ENCODE measurements at places on chromosomes 6 and 20.

GRCh38 chr6:89597988-89598387 lies 40.6 kb downstream of the LYRM2 start:
- DNase-seq = no peak

DNA sequence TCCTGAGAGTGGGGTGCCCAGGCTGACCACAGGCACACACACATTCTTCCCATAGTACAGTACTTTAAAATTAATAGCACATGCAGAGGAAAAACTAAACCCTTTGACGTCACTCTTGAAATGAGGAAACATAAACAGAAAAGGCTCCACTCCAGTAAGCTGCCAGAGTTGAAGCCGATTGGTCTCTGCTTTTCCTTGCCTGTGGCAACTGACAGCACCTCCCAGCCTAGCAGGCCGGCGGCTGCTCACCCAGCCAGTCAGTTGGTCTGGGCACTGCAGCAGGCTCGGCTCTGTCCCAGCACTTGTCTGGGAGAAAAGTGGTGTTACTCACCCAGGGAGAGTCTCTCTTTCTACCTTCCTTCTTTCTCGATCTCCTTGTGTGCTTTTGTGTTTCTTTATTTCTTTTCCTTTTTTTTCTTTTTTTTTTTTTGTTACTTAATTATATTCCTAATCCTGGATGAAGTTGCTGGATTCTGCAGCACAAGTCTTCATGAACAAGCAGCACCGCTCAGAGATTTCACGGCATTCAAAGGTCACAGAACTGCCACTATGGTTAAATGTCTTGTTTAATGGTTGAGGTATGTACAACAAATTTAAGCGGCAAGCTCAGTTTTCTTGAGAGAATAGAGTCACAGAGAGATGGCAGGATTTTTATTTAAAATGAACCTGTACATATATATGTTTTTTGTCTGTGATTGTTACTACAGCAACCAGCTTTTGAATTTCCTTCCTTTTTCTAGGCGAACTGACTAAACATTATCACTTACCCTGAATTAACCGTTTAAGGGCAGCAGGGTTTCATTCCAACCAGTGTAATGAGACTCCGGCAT lies at the start of gene PDE7B:
Gene PDE7B, plus strand, starts transcription at position 260 of the 830 bp plus-strand sequence.
- DNase-seq = peak; percentile 58

DNA sequence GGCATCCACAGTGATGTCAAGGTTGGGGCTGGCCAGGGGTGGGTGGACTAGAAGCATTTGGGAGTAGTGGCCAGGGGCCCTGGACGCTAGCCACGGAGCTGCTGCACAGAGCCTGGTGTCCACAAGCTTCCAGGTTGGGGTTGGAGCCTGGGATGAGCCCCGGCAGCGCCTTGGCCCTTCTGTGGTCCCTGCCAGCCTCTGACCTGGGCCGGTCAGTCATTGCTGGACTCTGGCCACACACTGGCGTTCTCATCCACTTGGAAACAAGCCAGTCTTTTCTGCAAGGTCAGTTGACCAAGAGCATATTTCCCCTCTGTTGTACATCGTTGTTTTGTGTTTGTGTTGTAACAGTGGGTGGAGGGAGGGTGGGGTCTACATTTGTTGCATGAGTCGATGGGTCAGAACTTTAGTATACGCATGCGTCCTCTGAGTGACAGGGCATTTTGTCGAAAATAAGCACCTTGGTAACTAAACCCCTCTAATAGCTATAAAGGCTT lies 8.4 kb downstream of the PSMA7 start:
- no peak for DNase-seq

DNA sequence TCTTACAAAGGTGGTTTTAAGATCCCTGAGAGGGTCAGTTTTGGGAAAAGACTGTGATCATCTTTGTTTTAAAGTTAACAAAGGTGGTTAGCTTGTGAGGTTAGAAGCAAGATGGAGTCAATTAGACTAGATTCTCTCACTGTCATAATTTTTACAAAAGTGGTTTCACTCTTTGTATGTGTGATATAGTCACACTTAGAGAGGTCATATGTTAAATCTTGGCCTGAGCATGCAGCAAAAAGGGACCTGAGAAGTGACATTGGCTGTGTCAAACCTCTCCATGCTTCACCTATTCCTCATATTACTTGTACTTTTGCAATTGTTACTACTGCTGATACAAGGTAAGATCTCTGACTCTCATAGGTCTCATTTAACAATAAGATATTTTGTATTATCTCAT lies 368.0 kb downstream of the TBC1D32 start:
- no peak for DNase-seq

DNA sequence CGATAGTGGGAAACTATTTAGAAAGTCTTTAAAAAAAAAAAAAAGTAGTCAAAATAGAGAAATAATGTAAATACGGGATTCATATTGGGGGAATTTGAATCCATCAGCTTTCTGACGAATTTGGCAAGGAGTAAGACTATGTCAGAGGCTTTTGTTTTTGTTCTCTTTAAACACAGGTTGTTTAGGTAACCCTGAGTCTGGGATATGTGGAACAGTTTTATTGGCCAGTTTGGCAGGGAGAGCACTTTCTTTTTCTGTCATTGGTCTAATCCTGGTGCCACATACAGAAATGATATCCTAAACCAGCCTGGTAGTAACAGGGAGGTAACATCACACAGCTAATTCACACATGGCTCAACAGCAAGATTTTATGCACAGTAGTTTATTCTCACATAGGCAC lies 27.7 kb downstream of the HAO1 start:
- DNase-seq = no peak

- no peak for DNase-seq
Measured at GRCh38 chr20:57620274-57620990, at the start of gene ZBP1. ZBP1 (minus strand) TSS chr20:57620426; CDS start chr20:57620295, 131 bp downstream.

DNA sequence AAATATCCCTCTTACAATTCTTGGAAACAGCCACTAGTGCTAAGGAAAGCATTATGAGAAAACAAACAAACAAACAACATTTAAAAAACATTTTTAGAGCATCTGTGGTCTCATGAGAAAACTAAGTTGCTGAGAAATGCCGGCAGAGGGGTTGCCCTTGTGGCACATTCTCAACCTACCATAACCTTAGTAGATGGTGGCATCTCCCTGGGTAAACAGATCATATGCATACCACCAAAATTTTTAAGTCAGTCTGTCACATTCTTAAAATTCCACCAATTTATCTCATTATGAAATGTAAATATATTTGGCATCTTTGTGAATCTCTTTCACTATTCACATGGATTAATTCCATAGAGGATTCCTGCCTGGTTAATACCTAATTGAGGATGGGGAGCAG lies 575.7 kb upstream of the MARCKS start:
- DNase-seq = no peak

GRCh38 chr20:1566701-1567100 lies 9.2 kb upstream of the SIRPD start:
- DNase-seq = no peak

- no peak for DNase-seq
Measured at GRCh38 chr20:9214685-9215084, 145.8 kb downstream of the PLCB4 start.

- DNase-seq = no peak
Measured at GRCh38 chr6:53361549-53362031, 12.8 kb upstream of the ELOVL5 start.

DNA sequence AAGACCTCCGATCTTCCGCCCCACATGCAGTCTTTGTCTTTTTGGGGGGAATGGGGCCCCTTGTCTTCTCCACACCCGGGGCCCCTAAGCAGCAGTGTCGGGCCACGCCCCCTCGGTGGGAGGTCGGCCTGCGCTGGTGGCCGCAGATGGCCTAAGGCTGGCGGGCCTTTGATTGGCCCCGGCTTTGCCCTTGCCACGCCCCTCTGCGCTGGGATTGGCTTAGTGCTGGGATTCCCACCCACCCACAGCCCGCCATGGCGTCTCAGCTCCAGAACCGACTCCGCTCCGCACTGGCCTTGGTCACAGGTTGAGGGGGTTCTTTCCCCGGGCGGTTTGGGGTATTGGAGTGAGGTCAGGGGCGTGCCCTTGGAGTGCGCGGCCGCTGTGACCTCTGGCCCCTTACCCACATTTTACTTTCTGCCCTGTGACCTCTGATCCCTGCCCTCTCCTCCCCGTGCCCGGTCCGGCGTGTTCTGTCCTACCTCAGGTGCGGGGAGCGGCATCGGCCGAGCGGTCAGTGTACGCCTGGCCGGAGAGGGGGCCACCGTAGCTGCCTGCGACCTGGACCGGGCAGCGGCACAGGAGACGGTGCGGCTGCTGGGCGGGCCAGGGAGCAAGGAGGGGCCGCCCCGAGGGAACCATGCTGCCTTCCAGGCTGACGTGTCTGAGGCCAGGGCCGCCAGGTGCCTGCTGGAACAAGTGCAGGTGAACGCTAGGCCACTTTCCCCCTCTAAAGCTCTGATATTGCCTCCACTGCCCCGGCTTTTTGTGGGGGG lies at the start of gene HSD17B8:
Gene HSD17B8, plus strand, starts transcription at position 241 of the 776 bp plus-strand sequence. Its CDS starts 14 bp downstream, at position 255.
- DNase-seq = peak; percentile 93

DNA sequence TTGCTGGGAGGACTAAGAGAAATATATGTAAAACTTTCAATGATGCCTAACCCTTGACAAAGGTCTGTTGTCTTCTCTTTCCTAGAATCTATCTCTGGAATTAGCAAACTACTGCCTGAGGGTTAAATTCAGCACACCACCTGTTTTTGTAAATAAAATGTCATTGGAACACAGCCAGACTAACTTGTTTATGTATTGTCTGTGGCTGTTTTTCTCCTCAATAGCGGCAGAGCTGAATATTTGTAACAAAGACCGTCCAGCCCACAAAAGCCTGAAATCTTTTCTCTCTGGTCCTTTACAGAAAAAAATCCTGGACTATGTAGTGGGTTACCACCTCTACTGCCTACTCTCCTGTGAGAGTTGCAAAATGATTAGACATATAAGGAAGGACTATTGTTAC lies 33.3 kb upstream of the SYNDIG1 start:
- no peak for DNase-seq

DNA sequence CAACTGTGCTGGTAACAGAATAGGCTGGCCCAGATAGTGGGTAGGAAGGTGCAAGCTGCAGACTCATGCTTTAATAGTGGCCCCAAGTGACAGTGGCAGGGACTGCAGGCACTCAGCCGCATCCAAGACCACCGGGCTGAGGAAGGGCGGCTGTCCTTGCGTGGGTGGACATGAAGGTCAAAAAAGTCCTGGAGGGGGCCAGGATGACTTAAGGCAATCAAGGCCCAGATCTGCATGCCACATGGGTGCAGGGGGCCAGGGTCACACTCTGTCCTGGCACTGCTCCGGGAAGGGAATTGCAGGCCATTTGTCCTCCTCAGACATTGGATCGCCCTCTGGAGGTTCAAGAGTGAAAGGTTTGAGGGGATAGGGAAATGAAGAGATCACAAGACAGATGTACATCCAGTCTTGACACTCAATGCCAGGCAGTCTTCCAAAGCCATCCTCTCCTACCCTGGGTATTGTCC lies 10.4 kb upstream of the VNN2 start:
- peak; percentile 52 for DNase-seq

GRCh38 chr6:34068462-34069044 lies 77.3 kb downstream of the GRM4 start:
- DNase-seq = no peak

DNA sequence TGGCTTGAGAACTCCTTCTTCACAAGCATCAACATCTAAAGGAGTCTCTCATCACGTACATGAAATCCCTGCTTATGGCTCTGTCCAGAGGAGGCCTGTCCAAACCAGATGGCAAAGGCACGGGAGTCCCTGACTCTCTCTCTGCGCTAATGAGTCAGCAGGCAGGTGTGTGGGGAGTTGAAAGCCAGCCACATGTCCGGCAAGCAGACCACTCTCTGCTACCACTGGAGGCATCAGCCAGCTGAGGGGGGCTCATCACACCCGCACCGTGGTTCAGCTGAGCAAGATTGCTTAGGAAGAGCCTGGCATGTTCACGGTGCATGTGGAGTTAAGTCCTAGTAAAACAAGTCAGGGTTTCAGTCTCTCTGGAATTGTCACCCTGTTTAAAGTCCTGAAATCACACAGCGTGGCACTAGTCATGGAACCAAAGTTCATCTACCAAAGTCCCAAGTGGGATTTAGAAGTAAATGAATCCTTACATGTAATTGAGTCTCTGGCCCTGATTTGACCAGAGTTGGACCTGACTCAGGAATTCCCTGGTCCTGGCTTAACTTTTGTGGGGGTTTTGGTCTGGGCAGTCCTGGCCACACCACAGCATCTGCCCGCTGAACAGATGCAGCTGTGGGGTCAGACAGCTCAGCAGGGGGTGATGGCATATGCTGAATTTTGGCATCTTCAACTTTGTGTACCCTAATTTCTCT lies 155.2 kb upstream of the RIN2 start:
- DNase-seq = no peak

- no peak for DNase-seq
Measured at GRCh38 chr20:22464312-22465003, 119.9 kb downstream of the FOXA2 start.

DNA sequence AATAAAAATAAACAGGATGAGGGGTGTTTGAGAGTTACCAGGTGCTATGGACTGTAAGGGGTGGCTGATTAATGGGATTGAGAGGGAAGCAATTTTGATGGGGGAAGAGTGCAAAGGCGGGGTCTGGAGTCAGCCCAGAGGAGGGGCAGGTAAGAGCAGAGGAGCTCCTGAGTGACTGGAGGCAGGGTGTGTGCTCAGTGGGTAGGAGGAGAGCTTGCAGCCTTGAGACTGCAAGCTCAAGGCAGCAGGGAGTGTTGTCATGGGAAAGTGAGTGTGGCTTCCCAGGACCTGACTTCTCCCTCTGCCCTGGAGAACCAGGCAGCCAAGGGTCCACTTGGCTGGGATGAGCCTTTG lies 54.2 kb downstream of the RAB44 start:
- DNase-seq = no peak

DNA sequence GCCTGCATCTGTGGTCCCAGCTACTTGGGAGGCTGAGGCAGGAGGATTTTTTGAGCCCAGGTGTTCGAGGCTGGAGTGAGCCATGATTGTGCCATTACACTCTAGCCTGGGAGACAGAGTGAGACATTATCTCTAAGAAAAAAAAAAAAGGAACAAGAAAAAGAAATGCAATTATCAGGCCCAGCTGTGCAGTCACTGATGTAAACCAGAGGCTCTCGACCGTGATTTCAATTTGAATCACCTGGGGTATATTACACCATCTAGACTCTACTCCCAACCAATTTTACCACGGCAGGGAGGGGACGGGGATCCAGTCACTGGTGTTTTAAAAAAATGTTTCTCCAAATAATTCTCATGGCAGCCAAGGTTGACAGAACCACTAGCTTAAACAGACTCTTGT lies 48.8 kb upstream of the NKX2-2 start:
- no peak for DNase-seq

DNA sequence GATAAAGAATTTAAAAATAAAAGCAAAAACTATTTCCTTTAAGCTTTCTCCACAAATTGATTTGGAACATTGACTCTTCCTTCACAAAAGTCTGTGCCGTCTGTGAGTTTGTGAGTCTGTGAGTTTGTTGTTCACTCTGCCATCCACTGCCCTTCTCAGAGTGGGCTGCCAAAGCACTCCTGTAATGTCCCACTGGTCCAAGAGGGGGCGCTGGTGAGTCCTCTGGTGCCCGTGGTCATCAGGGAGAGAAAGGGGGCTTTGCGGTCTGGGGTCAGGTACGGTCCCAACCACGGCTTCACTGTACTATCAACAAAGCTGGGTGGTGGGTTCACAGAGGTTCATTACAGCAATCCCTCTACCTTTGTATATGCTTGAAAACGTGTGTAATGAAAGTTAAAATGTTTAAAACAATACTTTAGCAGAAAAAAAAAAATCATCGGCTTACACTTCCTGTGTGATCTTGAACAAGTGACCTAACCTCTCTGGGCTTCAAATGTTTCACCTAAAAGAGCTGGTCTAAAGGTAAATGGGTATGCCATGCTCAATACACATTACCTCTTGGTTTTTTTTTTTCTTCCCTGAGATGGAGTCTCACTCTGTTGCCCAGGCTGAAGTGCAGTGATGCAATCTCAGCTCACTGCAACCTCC lies 5.6 kb upstream of the ANKRD60 start:
- DNase-seq = peak; percentile 85

- no peak for DNase-seq
Measured at GRCh38 chr6:157741321-157741947, 81.6 kb upstream of the SNX9 start.

GRCh38 chr6:110015206-110015605 lies 37.1 kb downstream of the GPR6 start:
- no peak for DNase-seq

All from endothelial cell (in vitro differentiated cells).